ENCODE measurements at places on chromosomes 12 and 14.

DNA sequence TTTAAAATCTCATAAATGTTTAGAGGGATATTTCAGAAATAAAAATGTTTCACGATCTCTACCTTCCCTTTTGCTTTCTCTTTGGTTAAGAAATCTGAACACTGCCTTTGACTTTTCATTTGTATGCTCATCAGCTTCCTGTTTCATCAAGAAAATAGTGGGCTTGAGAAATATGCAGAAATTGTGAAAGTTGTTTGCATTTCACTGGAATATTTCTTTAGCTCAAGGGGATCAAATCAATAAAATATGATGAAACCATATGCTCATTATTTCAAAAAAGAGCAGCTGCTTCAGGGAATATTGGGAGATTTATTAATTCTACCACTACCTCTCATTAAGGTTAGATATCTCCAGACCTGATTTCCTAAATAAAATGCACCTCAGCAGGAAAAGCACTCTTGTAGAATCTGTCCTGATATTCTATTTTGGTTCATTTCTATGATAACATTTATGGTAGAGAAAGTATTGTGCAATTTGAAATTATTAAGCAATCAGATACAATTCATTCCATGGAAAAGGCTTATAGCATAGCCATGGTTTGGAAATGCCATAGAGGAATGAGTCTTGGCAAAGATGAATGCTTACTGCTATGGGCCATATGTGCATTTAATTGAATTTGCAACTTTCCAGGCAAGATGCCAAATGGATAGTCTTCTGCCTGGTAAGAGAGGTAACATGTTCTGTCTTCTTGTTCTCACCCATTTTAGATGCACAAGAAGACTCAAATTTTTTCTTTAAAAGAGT, 212.6 kb upstream of the SLC16A7 start:
- no peak for DNase-seq

DNA sequence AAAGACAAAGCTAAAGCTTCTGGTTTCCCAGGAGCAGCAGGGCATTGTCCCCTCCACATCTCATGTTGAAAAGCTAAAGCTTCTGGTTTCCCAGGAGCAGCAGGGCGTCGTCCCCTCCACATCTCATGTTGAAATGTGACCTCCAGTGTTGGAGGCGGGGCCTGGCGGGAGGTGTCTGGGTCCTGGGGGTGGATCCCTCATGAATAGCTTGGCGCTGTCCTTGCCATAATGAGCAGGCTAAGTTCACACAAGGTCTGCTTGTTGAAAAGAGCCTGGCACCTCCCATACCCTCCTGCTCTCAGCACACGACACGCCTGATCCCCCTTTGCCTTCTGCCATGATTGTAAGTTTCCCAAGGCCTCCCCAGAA, 123.7 kb downstream of the PIWIL1 start:
- DNase-seq, result no peak

DNA sequence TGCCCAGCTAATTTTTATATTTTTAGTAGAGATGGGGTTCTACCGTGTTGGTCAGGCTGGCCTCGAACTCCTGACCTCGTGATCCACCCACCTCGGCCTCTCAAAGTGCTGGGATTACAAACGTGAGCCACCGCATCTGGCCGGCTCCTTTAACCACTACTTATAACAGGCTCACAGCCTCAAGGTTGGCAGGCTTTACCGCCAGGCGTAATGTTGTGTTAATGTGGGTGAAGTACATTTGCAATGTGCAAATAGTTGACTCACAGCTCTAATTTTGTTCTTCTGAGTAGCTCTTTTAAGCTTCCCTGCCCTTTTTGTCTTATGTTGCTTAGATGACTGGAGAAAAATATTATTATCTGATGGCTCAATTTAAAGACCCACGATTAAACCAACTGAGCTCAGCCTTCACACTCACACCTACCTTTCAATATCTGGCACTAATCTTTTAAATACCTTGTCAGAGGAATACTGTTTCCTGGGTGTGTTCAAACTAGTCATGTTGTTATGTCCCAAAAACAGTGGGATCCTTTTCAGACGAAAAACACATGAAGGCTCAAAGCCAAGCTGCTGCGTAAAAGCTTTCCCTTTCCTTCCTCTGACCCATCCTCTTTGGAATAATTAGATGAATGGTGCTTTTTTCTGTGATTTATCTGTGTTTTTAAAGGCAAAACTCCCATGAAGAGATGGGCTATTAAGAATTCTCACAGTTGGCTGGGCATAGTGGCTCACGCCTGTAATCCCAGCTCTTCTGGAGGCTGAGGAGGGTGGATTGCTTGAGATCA, 57.2 kb upstream of the USP44 start:
- no peak for DNase-seq

GRCh38 chr14:80485764-80486163, 274.5 kb upstream of the DIO2 start:
- no peak for DNase-seq

DNA sequence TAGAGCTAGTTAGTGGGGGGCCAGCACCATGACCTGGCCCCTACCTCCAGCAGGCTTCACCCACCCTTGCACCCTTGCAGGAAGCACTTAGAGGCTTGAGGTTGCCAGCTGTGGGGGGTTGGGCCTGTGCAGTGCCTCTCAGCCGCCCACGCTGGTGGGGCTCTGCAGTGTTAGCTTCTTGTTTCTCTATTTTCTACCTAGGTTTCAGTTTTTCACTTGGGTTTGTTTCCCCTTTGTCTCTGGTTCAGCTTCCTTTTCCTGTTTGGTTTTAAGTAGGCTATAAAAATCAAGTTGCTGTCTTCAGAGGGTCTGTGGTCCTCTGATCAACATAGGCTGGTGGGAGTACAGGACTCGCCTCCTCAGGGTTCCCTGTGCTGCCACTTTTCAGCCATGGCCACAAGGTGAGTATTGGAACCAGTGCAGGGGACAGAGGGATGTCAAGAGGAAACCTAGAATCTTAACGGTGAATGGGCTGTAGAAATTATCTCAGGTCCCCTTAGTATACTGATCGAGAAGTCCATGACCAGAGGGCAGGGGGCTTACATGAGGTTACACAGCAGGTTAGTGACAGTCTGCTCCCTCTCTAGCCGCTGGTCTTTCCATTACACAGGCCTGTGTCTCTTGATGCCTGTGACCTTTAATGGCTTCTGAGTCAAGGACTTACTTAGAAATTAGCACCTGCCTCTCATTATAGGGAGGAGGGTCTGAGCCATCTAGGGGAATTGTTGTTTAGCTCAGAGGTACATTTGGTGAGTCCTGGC, at the start of gene EVL:
TSS of gene EVL (plus strand) at position 312 of the 761 bp plus-strand sequence. CDS start at position 391, 79 bp downstream.
- DNase-seq, result peak; percentile 48

DNA sequence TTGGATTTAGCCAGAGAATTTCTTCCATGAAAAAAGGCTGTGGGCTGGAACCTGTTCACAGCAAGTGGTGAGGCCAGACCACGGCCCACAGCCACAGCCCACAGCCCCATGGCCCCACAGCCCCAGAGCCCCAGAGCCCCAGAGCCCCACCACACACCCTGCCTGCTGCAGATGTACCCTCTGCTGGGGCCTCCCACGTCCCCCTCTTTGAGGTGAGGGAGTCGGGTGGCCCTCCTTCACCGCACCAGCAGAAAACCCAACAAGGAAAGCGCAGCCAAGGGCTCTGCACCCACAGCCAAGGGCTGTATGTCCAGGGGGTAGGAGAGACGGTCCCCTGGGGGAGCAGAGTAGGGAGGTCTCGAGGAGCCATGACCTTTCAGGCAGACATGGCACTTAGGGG, 327.5 kb upstream of the DIO3 start:
- no peak for DNase-seq

Data from AML-193 (cell line).